ENCODE measurements at places on chromosomes 2 and 18. TPM values are rescaled to one million over a fixed set of nuclear protein-coding genes. Genes with fewer than 3 reads are reported as not detected.

- H3K36me3 ChIP-seq, result no peaks in the 10 kb centered on the region
- peaks cover 21% of the 10 kb centered on the region for H3K4me1 ChIP-seq
- no peaks in the 10 kb centered on the region for H3K27me3 ChIP-seq
- DNase-seq, result no peak
These were observed 40.6 kb downstream of the KIAA2012 start for GRCh38 chr2:202113571-202114142.

DNA sequence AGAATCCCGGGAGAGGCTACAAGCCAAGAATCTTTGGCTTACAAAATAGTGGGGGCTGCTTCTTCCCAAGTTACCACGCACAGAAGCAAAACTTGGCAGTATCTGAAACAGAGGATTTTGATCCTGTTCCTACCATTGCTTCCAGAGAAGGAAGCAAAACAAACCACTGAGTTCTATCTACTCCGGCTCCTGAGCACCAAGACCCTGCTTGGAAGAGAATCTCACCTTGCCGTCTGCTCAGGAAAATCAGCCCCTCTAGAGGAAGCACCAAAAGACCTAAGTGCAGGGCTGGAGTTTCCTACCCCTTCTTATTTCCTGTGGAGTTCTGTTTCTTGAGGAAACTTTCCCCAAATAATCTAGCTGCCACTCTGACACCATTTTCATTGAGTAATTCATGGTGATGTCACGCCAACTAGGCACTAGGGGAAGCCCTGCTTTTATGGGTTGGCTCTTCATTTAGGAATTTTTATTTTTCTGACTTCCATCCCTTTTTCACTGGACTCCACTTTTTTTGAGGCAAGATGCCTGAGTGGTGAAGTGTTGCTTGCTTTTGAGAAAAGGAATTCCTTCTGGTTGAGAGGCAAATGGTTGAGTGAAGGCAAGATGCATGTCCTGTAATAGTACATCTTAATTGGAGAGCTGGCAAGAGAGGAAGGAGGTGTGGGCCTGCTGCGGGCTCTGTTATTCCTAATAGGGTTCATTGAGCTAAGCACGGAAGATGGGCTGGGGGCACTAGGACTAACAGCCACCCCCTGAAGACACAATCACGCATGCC lies 36.8 kb upstream of the EML4 start:
- peaks cover 67% of the 10 kb centered on the region for H3K4me1 ChIP-seq
- H3K27ac ChIP-seq, result peak overlapping the region; percentile 70
- peak overlapping the region; percentile 25 for H3K4me3 ChIP-seq
- H3K36me3 ChIP-seq, result no peaks in the 10 kb centered on the region
- no peaks in the 10 kb centered on the region for H3K27me3 ChIP-seq

DNA sequence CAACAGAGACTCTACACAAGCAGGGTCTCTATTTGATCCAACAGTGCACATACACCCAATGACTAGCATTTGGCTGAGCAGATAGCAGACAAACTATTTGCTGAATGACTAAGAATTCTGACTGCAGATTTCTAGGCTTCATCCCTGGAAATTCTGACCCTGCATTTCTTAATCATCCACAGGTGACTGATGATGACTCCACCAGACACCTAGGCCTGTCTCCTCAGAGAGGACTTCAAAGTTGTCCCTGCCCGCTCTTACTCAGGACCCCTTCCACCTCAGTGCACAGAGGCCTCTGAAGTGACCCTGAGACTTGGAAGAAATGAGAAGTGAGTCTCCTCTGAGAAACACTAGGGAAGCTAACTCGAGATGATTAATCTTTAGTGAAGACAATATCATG lies 51.3 kb downstream of the SEPTIN10 start:
- no peak overlapping the region for H3K4me3 ChIP-seq
- peaks cover 35% of the 10 kb centered on the region for H3K36me3 ChIP-seq
- H3K4me1 ChIP-seq, result peaks cover 7% of the 10 kb centered on the region
- H3K27ac ChIP-seq, result no peak overlapping the region

DNA sequence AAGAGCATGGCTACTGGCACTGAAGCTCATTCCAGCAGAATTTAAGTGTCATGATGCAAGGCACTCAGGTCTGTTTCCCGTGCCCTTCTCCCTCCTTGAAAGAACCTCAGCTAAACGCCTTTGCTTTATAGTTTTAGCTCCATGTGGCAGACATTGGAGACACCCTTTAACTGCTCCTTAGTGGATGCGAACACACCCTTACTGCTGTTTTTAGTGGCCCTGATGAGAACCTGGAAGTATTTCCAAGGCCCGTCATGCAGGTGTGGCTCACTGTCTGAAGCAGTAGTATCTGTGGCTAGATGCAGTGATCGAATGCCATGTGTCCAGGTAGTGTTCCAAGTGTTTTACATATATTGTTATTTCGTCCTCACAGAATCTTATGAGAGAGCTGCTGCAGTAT lies 28.3 kb downstream of the KIF5C start:
- H3K4me1 ChIP-seq, result no peaks in the 10 kb centered on the region
- no peak overlapping the region for H3K4me3 ChIP-seq
- no peaks in the 10 kb centered on the region for H3K36me3 ChIP-seq
- no peak overlapping the region for H3K27ac ChIP-seq
- H3K27me3 ChIP-seq, result no peaks in the 10 kb centered on the region

DNA sequence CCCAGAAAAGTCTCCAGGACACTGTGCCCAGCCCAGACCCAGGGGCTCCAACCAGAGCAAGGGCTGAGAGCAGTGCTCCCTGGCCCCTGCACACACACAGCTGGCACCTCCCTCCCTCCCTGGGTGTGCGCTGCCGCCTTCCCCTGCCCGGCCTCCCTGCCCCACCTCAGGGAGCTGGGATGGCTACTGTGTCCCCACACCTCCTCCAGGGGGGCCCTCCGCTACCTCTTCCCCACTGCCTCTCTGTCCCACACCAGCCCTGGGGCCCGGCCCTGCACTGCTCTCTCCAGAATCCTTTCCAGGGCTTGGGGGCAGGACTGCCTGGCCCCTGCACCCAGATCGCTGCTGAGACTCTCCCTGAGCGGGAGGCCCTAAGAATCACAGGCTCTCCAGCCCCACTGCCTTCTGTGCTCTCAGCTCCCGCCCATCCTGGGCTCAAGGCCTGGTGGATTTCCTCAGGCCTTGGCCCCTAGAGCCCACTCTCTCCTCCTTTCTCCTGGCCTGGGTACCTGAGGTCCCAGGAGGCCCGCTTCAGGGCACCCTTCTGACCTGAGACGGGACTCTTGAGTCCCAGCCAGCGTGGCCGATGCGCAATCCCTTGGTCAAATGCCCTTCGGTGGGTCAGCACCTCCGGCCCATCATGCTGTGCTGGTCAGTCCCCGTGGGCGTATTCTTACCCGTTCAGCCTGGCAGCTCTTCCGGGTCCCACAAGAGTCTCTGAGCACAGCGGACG lies 276.8 kb upstream of the HDAC4 start:
- no peak for DNase-seq
- H3K27ac ChIP-seq, result no peak overlapping the region
- no peaks in the 10 kb centered on the region for H3K27me3 ChIP-seq

Gene TCF7L1
- 17.1 TPM for total RNA-seq

Gene DSEL
- total RNA-seq, result 11.1 TPM

Gene GALNT14
- 0.83 TPM for total RNA-seq

Gene EDAR
- total RNA-seq, result 0.12 TPM
